Right lung (tissue), 10 donors: ENCODE measurements at places on chromosomes 4 and X. TPM values are rescaled to one million over a fixed set of nuclear protein-coding genes. Genes with fewer than 3 reads are reported as not detected.

FGD1 gene
- 13.4 TPM for polyA plus RNA-seq

GYPE gene
- 27.6 TPM for polyA plus RNA-seq

DNA sequence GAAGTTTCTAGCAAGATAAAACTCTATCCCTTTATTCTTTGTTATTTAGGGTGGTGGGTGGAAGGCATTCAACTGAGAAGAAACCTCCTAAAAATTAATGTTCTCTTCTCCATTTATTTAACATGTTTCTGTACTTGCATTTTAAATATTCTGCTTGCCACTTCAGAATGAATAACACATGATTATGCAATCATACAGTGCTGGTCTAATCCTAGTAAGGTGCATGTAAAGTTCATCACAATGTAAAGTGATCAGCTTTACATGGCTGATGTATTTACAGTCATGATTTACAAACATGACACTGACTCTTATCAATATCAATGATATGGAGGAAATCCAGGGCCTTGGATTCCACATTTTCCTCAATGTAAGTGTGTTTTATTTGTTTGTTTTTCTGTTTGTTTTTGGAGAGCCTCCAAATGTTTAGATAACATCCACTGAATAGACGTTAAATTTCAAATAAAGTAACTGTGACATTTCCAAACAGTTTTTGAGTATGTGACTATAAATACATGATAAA lies 342.1 kb upstream of the CTSO start:
- no peak for DNase-seq

DNA sequence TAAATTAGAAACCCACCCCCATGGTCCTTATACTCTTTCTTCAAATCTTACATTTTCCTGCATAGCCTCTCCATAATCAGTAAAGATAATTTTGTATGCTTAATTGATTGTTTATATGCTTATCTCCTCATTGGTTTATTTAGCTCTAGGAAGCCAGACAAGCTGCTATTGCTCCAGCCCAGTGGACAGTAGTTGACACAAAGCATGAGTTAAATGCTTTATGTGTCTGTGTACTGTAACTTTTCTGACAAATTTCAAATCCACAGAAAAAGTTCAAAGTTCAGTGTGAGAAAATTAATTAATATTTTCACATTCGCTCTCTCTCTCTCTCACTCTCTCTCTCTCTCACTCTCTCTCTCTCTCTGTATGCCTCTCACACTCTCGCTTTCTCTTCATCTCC lies 181.7 kb downstream of the GABRB1 start:
- no peak for DNase-seq

PWWP3B gene
- 4.4 TPM for polyA plus RNA-seq

DNA sequence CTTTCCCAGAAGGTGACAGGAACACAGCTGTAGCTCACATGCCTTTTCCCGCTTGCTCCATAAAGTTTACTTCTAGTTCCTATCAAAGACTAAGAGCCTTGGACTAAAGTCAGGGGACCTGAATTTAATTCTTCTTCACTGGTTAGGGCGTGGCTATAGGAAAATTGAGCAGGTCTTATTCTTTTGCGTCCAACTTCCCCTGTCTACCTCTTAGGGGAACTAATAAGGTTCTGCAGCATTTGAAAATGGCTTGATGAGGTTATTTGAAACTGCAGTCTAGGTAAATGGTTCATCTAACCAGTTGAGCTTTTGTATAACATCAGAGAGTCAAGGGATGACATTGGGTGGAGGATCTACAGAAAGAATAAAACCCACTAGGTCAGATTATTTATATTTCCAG lies 2.6 kb downstream of the ARHGAP10 start:
- no peak for DNase-seq

GRCh38 chr4:39626913-39627312 lies 11.8 kb downstream of the SMIM14 start:
- no peak for DNase-seq

GCNA gene
- 2.0 TPM for polyA plus RNA-seq

DNA sequence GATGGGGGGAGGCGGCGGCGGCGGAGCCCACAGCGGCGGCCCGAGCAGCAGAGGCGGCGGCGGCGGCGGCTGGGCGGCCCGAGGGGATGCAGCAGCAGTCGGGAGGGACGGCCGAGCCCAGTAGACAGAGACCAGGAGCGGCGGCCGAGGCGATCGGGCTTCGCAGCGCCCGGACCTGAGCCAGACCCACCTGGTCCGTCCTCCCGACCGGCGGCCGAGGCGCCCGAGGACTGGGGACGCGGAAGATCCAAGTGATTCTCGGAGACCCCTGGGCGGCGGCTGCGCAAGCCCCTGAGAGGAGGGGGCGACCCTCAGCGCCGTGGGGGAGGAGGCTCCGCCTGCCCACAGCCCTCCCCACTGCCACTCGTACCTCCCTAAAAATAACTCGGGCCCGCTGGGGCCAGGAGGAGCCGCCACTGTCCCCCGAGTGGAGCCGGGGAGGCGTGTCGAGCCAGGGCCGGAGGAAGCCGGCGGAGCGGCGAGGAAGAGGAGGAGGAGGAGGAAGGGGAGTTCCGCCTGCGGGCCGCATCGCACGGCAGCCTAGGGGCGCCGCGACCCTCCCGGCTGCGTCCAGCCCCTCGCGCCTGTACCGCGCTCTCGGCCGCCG lies 608 bp downstream of the RAPGEF2 start:
- DNase-seq: peak; percentile 51

GRCh38 chr4:106355193-106355592 lies 13.4 kb downstream of the GIMD1 start:
- DNase-seq: no peak

GRCh38 chr4:87853108-87853507 lies 20.3 kb downstream of the MEPE start:
- DNase-seq: peak; percentile 13

MUC7 gene
- polyA plus RNA-seq: not detected

HS3ST1 gene
- polyA plus RNA-seq: 3.7 TPM

GRCh38 chr4:139658586-139659382 lies 6.8 kb upstream of the MGST2 start:
- DNase-seq: no peak

- no peak for DNase-seq
Observed at GRCh38 chr4:166077782-166078181, 204.7 kb downstream of the TLL1 start.

DNA sequence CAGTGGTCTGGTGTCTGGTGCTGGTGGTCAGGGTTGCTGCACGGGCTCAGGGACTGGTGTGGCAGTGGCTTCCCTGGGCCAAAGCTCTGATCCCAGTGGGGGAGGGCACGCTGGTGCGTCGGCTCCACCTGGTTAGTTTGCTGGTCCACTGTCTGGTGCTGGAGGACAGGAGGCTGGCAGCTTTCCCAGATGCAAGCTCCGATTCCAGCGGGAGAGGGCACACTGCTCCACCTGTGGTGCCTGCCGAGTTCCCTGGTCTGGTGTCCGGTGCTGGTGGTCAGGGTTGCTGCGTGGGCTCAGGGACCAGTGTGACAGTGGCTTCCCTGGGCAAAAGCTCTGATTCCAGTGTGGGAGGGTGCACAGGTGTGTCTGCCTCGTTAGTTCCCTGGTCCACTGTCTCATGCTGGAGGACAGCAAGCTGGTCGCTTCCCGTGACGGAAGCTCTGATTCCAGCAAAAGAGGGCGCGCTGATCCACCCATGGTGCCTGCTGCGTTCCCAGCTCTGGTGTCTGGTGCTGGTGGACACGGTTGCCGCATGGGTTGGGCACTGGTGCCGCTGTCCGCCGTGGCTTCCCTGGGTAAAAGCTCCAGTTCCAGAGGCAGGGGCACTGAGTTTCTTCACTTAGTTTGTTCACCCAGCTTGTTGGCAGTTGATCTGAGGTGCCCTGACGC lies 5.8 kb downstream of the VMA21 start:
- no peak for DNase-seq

DNA sequence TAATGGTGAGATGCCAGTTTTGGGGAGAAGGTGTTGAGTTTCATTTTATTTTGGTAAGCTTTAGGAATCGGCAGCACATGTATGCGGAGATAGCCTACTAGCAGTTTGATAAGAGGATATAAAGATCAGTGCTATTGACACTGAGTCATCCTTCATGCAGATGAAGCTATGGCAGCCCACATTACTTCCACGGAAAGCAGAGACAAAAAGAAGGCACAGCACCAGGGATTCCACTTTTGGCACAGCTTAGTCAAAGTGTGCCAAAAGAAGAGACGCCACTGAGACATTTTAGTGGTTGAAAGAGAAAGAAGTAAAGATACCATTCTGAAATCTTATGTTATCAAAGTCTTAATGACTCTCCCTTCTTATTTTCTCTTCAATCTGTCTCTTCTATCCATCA lies 103.8 kb downstream of the GABRB1 start:
- DNase-seq: no peak

- peak; percentile 1 for DNase-seq
Observed at GRCh38 chr4:180028682-180029081, 2214.5 kb upstream of the TENM3 start.

DNA sequence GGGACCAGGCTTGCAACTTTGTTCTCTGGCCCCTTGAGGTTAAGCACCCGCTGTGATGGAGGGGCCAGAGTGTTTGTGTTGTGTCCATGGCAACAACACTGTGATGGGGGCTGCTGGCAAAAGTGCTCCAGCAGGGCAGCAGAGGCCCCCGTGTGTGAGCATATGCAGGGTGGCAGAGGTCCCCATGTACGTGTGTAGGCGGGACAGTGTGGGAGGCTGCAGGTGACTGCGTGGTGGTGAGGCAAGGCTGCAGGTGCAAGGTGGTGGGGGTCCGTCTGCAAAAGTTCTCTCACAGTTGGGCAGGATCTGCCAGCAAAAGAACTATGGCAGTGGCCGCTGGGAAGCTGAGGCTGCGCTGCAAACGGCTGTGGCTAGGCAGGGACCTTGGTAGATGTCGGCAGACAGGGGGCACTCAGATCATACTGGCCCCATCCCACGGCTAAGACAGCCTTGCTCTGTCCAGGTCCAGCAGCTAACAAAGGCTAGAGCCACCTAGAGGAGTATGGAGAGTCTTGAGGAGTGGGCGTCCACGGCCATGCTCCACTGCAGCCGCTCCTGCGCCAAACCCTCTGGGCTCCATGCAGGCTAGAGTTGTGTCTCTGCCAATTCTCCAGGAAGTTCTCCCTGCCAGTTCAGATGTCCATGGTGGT lies 46.8 kb upstream of the PASD1 start:
- DNase-seq: no peak

DNA sequence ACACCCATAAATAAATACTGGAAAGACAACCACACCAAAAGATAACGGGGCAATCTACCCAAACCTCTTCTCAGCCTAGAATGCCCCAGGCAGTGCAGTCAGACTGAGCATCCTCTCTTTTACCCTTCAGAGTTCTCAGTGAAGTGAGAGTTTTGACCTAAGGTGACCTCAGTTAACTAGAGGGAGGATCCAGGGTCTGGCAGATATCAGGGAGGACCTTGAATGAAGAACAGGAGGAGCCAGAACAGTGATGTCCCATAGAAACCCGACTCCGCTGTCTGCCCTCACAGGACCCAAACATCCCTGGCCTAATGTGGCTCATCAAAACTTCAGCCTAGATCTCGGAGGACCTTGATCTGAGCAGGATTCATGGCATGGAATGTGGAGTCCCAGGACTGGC lies at the start of gene MAGEB3:
Gene MAGEB3 (plus strand): TSS at position 263 of the 400 bp plus-strand sequence. CDS start 5,268 bp downstream, outside the sequence.
- DNase-seq: no peak

DNA sequence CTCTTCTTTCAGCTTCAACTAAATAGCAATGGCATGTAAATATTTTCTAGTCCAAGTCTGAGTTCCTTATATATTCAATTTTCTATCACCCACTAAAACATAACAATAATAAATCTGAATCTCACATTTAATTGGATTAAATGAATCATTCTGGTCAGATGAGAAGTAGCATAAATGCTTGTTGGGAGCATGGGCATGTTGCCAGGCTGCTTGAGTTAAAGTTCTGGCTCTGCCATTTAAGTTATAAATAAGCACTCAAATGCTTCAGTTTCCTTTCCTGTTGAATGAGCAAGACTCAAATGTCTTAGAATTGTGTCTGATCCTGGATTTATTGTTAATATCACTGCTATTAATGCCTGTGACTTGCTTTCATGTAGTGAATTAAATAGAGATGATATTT lies 496.3 kb downstream of the STPG2 start:
- DNase-seq: peak; percentile 21

- no peak for DNase-seq
Observed at GRCh38 chrX:24487571-24487970, 22.5 kb downstream of the PDK3 start.

DNA sequence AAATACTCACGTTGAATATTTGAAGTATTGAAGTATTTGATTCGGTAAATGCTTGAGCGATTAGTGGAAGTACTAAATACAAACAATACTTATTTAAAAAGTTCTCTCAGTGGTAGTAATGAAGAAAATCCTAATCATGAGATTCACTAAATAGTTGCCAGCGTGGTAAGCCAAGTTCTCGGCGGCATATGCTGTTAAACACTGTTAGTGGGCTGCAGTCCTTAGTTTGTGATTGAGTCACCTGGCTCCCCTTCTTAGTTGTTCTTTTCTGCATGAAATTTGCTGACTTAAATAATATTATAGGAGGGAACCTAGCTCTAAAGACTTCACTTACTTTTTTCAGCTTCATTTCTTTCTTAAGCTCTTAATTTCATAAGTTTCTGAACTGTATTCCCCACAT lies 51.4 kb downstream of the STIM2 start:
- no peak for DNase-seq

- no peak for DNase-seq
Observed at GRCh38 chrX:2572740-2573139, 72.0 kb upstream of the DHRSX start.

DNA sequence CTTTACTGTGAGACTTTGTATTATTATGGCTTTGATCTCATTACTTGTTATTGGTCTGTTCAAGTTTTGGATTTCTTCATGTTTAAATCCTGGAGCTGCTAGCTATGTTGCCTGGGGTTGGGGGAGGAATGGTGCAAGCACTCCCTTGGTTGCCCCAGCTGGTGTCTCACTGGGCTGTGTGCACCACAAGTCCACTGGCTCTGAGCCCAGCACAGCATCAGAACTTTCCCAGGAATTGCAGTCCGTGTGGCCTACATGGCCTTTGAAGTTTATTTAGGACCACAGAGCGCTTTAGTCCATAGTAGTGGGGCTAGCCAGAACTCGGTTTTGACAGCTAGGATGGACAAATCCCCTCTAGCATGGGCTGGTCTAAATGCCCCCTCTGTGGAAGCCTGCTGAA lies 278.8 kb upstream of the RPS6KA3 start:
- no peak for DNase-seq

PDE6B gene
- 15.9 TPM for polyA plus RNA-seq

DNA sequence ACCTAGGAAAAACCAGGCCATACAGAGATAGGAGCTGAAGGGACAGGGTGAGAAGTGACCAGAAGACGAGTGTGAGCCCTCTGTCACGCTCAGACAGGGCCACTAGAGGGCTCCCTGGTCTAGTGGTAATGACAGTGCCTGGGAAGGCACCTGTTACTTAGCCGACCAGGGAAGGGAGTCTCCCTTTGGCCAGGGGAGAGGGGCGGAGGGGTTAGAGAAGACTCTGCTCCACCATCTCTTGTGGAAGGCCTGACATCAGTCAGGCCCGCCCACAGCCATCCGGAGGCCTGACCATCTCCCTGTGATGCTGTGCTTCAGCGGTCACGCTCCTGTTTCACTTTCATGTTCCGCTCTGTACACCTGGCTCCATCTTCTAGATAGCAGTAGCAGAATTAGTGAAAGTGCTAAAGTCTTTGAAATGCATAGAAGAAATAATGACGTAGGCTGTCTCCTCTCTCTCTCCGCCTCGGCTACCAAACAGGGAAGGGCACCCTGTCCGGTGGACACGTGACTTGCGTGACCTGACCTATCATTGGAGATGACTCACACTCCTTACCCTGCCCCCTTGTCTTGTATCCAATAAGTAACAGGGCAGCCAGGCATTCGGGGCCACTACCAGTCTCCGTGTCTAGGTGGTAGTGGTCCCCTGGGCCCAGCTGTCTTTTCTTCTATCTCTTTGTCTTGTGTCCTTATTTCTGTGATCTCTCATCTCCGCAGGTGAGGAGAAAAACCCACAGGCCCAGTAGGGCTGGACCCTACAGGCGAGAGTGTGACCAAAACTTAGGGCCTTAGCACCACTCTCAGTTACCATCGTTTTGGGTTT lies 26.7 kb downstream of the HTT-AS start:
- DNase-seq: no peak
